ENCODE measurements at places on chromosomes 5 and 9. TPM values are rescaled to one million over a fixed set of nuclear protein-coding genes. Genes with fewer than 3 reads are reported as not detected.

CCL27 gene
- 0.16 TPM for polyA plus RNA-seq

TMEM171 gene
- polyA plus RNA-seq, result 6.7 TPM

DNA sequence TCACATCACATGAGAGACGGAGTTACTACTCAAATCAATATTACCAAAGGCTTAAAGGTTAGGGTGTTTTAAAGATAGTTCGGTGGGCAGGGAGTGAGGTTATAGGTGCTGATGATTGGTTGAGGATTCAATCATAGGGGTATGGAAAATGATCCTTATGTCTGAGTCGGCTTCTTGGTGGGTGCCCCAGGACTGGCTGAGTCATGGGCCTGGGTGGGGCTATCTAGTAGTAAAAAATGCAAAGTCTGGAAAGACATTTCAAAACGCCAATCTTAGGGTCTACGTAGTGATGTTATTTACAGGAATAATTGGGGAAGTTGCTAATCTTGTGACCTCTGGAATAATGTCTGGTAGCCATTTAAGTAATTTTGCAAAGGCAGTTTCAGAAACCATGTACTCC, 15.2 kb upstream of the SPIN1 start:
- no peak for DNase-seq

TAF11L5 gene
- polyA plus RNA-seq, result not detected

- no peak for DNase-seq
Observed at GRCh38 chr5:180691046-180691445, 41.6 kb upstream of the FLT4 start.

GRCh38 chr5:168217497-168217896, 73.9 kb upstream of the WWC1 start:
- no peak for DNase-seq
